ENCODE measurements at places on chromosomes 5 and 9. TPM values are rescaled to one million over a fixed set of nuclear protein-coding genes. Genes with fewer than 3 reads are reported as not detected.

The SLC4A9 gene
- total RNA-seq: not detected

The CDHR2 gene
- 1.7 TPM for total RNA-seq

The MUSK gene
- not detected for total RNA-seq

The COL15A1 gene
- 0.20 TPM for total RNA-seq

The NUTM2G gene
- total RNA-seq: not detected

The BAAT gene
- not detected for total RNA-seq

The CDKN2B-AS1 gene
- 4.2 TPM for total RNA-seq

The CREBRF gene
- total RNA-seq: 11.3 TPM

The ASPN gene
- not detected for total RNA-seq

The INSYN2B gene
- not detected for total RNA-seq

The SPINK4 gene
- not detected for total RNA-seq

The CDH9 gene
- total RNA-seq: not detected

The REEP2 gene
- total RNA-seq: 2.6 TPM

The HTR4 gene
- total RNA-seq: not detected

The DIAPH1 gene
- 299 TPM for total RNA-seq

The IRX1 gene
- total RNA-seq: not detected

The DIRAS2 gene
- not detected for total RNA-seq

The MCIDAS gene
- not detected for total RNA-seq

The RANBP17 gene
- total RNA-seq: not detected

The MEIKIN gene
- total RNA-seq: not detected

The ZNF79 gene
- total RNA-seq: 13.3 TPM

The SH3PXD2B gene
- 0.14 TPM for total RNA-seq

The GZMA gene
- total RNA-seq: 738 TPM

The TMEM252 gene
- not detected for total RNA-seq

The KIF4B gene
- total RNA-seq: not detected

The GPR21 gene
- total RNA-seq: 0.91 TPM

The WDR31 gene
- 1.5 TPM for total RNA-seq

The TAL2 gene
- total RNA-seq: not detected

The PCDHA9 gene
- total RNA-seq: not detected

The PCDHA5 gene
- not detected for total RNA-seq

The ANKRD34B gene
- not detected for total RNA-seq

The OTP gene
- total RNA-seq: not detected

The IFNA13 gene
- total RNA-seq: not detected

The CFAP77 gene
- not detected for total RNA-seq

The SEC24A gene
- 27.0 TPM for total RNA-seq

The ZNF462 gene
- 0.18 TPM for total RNA-seq

The SLC25A2 gene
- total RNA-seq: 0.25 TPM

The SNX18 gene
- 18.1 TPM for total RNA-seq

The NINJ1 gene
- total RNA-seq: 28.9 TPM

The AJM1 gene
- total RNA-seq: 3.9 TPM

The PCDHGB2 gene
- 1.0 TPM for total RNA-seq

The TMEFF1 gene
- total RNA-seq: 0.27 TPM

The CTXN3 gene
- not detected for total RNA-seq

Measured in T-helper 2 cell treated with Interferon-gamma antibody and Interleukin-4, amounts not matched to agents 100 ng/mL and 5 ng/mL, for 36 hours (primary cell).